Fibroblast of skin of scalp (primary cell): ENCODE measurements at places on chromosomes 2 and 18.

DNA sequence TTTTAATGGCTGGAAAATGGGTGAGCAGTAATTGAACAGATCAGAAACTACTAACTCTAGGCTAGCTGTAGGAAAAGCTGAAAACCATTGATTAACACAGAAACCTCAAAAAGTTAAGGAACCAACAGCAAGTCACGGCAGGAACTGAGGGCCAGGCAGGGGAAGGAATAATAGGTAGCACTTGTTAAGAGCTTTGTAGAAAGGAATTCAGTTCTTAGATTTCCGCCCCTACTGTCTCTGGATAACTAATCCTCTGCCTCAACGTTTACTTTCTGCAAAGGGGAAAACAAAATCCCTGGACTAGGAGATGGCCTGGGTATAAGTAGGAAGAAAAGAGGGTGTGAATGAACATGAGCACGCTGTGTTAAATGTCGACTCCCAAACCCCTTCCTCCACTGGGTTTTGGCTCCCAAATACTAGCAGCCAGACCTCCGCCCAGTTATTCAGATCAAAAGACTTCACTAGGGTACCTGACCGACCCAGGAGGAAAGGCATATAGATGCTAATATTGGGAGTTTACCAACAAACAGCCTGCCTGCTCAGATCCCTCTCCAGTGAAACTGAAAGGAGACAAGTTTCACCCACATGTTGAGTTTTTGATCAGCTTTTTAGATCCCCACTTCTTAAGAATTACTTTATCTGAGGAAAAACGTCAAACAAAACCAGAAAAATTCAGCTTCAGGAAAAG lies 12.4 kb downstream of the SMAD2 start:
- no peak for DNase-seq

GRCh38 chr18:71022389-71022788 lies 733.5 kb downstream of the SOCS6 start:
- no peak for DNase-seq

DNA sequence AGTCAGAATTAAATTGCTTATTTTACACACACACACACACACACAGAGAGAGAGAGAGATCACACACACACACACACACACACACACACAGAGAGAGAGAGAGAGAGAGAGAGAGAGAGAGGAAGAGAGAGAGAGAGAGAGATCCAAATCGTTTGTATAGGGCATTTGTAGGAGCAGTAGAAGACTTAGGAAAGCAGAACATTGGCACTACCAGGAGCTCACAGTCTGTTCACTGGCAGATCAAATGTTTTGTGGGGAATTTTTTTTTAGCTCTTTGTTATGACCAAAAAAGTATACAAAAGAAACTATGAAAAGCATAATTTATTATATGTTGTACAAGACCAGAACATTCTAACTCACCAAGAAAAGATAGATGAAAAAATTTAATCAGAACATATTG lies 81.8 kb downstream of the MBD5 start:
- no peak for DNase-seq

DNA sequence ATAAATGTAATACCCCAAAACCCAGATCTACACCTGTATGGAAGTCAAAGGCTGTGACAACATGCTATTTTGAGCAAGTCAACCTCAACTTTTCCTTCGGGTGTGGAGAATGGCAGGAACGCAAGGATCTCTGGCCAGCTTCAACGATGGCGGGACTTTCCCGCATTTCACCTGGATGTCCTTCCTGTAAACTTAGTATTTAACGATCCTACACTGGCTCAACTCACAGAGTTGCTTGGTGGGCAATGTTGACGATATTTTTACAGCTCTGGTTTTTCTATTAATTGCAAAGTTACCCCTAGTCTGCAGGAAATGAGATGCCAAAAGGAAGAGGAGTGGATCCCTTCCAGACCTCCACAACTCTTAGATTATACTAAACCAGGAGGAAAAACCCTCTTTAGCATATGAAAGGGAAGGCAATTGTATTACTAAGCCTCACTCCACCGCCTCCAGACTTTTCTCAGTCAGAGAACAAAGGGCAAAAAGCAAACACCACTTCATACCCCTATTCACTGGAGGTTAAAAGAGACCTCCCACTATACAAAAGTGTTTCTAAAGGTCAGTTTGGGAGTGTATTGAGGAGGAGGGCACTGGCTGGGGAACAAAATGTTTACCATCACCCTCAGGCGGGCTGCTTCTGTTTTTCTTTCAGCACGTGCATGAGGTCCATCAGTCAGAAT lies 56.5 kb upstream of the ACVR1 start:
- DNase-seq = no peak

- DNase-seq = peak; percentile 46
Observed at GRCh38 chr2:30231996-30232800, 864 bp downstream of the LBH start.

DNA sequence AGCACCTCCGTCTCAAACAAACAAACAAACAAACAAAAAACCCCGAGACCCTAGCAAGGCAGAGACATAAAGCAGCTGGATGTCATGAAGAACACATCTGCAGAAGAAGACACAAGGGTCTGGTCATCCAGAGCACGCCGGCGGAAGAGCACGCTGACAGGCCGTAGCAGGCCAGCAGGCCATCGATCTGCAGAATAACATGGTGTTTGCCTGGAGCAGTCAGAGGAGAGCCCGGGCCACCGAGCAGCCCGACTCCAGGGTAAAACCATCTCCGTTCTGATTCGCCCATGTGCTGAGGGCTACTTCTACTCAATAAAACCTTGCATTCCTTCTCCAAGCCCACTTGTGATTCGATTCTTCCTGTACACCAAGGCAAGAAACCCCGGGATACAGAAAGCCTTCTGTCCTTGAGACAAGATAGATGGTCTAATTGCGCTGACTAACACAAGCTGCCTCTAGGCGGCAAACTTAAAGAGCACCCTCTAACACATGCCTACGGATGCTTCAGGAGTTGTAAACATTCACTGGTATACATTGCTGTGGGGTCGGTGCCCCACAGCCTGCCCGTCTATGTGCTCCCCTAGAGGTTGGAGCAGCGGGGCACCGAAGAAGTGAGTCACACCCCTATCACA lies 549.8 kb upstream of the NRXN1 start:
- no peak for DNase-seq

DNA sequence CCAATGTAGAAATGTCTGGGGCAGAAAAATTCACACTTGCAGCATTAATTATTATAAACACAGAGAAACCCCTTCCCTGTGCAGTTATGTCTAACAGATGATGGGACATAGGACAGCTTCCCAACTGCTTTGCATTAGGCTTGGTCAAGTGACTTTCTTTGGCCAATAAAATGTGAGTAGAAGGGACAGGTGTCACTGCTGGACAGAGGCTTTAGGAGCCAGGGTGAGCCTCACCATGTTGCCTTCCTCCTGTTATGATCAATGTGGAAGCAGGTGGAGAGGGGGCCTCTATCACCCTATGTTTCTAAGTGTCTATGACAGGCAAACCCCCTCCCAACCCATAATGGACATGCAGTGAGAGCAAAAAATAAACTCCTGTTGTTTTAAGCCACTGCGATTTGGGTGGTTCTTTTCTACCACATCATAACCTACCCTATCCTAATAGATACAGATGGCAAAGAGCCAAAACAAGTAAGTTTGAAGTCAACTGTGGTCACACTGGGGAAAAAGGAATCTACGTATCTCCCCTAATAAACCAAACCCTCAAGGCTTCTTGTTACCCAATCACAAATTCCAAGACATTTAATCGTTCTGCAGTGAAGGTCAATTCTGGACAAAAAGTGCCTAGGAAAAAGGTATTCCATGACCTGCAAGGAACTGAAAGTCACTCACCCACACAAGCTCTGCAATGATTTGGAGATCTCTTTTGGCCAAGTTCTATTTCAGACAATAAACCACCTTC lies 28.6 kb upstream of the POU3F3 start:
- peak; percentile 21 for DNase-seq

DNA sequence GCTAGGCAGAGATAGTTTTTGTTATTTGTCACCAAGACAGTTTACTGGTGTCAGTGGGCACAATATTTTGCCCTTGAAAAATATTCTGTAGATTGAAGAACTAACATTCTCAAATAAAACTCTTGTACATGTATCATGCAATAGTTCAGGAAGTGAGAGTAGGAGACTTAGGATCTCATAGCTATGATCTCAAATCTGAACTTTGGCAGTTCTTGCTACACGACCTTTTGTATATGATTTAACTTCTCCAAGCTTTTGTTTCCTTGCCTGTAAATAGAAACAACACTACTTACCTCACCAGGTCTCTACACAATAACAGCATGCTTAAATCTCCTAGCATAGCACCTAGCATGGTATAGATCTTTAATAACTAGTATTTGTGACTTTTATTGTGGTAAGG lies 219.9 kb downstream of the ICOS start:
- no peak for DNase-seq

DNA sequence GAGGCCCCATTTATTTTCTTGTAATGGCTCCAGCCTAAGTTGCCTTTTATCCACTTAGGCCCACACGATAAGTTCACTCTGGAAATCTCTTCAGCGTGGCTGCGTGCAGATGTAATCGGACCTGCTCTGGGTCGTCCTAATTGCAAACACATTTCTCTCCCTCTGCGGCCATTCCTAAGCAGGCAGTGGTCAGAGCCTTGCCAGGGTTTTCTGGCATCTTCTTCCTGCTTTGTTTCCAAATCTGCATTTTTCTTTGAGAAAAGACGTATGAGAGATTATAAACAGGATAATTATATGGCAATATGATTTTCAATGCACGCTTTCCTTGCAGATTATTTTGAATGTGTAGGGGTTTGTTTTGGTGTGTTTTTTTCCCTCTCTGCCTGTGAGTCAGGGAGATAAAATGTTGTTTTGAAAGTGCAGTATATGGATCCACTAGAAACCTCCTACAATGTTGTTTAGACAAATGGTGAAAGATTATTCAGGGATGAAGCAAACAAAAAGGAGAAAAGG lies 239.4 kb upstream of the TANK start:
- DNase-seq = peak; percentile 95

DNA sequence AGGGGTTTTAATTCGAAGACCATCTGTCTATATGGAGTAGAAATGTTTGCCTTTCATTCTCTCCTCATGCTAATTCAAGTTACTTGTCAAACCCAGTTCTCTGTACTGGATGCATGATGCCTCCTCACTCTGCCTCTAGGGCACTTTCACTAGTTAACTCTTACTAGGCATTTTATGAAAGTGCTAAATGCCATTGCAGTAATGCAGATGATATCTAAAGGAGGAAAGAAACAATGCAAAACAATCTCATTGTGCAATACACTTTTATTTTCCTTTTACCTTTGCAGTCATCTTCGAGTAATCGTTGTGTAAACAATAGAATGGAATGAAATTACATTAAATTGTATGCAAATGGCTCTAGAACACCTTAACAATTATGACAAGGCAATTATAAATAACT lies 293.6 kb downstream of the STK39 start:
- no peak for DNase-seq

DNA sequence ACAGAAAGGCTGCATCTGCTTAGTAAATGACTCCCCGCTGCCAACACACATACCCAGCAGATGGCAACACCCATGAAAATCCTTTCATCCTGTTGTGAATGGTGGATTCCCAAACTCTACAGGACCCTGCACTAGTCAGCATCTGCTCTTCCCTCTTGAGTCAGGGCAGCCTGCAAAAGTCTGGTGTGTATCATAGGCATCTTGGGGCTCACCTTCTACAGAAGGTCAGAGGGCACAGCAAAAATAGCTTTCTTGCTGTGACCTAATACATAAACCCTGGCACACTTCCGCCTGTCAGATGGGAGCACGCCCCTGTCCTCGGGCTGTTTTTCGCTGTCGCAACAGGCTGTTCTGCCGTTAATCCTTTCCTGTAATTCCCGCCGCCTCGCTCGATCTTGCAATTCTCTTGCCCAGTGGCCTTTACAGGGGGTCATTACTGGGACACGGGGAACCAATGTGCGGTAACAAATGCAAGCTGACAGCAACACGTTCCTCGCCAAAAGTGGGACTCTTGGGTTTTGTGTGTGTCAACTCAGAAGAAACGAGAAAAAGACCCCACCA lies 19.9 kb upstream of the SCYGR1 start:
- no peak for DNase-seq

DNA sequence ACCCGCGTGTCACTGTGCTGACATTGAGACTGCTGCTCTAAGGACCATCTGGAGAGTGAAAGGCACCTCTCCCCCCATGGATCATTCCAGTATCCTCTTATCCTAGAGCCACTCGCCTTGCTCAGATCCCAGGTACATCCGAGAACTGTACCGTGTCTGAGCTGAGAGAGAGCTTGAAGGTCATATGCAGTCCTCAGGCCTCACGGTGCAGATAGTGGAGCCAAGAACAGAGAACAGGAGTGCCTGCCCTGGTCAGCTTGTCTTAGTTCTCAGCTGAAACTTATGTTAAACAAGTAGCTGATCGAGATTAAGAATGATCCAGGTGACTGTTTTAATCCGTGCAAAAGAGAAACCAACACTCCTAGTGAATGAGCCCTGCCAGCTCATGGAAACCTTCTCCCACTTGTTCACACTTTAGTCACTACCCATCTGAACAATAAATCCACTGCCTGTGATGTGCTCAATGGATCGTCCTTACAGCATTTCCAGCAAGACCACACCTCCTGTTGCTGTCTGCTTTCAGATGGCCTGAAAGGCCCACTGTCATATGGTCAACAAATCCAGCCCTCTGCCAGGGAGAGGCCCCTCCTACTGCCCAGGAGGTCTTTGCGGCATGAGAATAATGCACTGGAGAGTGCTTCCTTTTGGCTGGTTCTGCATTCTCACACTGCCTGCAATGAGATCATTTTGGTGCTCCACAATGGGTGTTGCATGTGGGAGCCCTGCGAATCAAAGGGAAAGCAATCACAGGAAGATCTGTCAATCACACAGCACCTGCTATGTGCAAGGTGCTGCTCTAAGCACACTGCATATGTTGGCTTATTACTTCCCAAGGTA lies 43.7 kb upstream of the APCDD1 start:
- peak; percentile 76 for DNase-seq

GRCh38 chr2:75447176-75447575 lies 113.6 kb downstream of the EVA1A start:
- DNase-seq = no peak

DNA sequence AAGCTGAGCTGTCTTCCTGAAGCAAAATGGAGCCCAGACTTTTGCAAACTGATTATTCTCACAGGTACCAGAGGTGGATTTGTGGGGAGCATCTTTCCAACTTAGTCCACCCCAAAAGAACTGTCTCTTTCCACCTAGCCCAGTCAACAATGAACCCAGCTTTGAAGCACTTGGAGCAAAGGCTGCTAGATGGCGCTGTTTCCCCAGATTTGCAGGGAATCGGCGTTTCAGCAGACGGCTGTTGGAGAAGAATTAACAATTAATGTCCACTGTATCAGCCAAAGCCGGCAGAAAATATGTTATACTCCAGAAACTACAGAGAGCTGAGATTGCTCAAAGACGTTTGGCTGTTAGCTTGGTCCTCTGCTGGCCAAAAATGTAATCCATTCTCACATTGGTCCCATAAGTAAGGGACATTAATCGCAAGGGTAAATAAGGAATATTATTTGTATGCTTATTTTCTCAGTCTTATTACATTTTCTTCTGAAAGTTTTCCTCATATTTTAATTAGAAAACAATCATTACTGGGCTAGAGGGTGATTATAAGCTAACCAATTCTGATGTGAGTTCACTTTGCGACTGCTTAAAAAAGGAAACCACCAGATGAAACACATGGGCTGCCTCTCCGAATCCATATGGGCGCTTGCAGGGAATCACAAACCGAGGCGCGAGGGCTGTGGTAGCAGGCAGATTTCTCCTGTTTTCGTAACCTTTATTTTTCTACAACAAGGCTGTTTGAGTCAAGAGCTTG lies 423.8 kb upstream of the MEX3C start:
- peak; percentile 65 for DNase-seq

- DNase-seq = peak; percentile 78
Observed at GRCh38 chr2:63849381-63850203, 7.9 kb downstream of the UGP2 start.
